Activated CD8-positive, alpha-beta memory T cell treated with anti-CD3 and anti-CD28 coated beads, Interleukin-2, amount 10 ng/mL, durations not matched to agents 7 days and 5 days (primary cell): ENCODE measurements at places on chromosomes 2 and 18.

- no peak overlapping the region for H3K27ac ChIP-seq
- no peaks in the 10 kb centered on the region for H3K36me3 ChIP-seq
- H3K4me3 ChIP-seq: no peak overlapping the region
- no peaks in the 10 kb centered on the region for H3K27me3 ChIP-seq
Measured at GRCh38 chr2:212777020-212777491, 238.5 kb upstream of the ERBB4 start.

DNA sequence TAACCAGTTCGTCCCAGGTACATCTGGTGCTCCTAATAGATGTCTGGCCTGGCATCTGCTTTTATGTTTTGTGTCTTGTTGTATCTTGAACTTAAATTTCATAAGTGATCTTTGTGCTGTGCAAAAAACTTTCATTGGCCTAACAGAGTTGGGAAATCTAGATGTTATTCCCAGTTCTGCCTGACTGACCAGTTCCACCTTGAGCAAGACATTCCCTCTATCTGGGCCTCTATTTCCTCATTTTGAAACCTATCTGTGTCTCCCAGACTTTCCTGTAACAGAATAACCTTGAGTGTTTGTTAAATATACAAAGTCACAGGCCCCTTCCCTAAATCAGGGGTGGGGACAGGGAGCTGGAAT, 90.5 kb upstream of the MSH2 start:
- no peak overlapping the region for H3K4me3 ChIP-seq
- no peaks in the 10 kb centered on the region for H3K4me1 ChIP-seq
- no peak for DNase-seq
- peaks cover 19% of the 10 kb centered on the region for H3K27me3 ChIP-seq

DNA sequence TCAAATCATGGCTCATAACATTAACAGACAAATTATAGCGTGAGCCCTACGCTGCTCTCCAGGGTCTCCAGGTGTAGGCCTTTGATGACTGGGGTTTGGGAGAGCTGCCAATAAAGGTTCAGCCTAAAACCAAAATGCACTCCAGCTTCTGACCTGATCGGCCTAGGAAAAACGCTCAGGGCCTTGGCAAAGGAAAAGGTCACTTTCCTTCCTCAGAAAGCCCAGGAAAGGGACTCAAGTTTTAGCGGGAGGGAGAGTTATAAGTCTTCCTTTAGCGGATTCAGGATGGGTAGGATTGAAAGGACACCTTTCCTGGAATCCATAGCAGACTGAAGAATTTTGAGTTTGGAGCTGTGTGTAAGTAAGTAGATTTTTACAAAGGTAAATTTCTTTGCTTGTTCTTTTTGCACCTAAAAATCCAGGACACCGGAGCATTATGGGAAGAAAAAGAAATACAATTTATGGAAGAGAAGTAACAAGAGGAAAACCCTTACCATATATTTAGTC, 8.8 kb downstream of the EVX2 start:
- no peak overlapping the region for H3K4me3 ChIP-seq
- no peak for DNase-seq
- no peak overlapping the region for H3K27ac ChIP-seq
- peaks cover 6% of the 10 kb centered on the region for H3K4me1 ChIP-seq

DNA sequence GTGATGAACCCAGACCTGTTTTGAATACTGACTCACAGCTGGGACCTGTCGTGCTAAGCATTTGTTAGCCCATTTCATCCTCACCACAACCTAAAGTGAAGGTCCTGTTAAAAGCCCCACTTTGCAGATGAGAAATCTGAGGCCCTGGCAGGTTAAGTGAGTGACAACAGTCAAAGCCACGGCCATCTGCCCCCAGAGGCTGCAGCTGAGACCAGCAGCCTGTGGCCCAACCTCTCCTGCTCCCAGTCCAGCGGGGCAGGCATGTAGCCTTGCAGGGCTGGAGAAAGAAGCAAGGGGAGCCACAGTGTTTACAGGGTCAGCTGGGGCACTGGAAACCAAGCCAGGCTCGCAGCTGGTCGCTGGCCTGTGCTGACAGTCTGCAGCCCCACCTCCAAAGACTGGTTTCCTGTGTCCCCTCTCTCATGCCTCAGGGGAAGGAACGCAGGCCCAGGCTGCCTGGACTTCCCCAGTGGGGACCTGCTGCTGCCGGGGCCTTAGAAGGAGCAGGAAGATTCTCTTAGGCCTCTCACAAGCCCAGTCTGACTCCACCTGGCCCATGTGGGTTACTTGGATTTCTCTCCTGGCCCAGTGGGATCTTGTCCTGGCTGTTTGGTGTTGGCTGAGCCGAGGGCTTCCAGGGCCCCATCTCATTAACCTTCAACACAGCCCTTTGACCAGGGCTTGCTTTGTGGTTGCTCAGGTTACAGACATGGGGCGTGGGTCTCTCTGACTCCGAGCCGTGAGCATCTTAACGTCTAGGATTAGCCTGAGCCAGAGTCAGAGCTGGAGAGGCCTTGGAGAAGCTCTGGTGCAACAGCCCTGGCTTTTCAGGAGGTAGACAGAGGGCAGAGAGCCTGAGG, 1.7 kb downstream of the INPP5D start:
- peak overlapping the region; percentile 98 for H3K4me3 ChIP-seq
- DNase-seq: peak; percentile 71
- no peaks in the 10 kb centered on the region for H3K27me3 ChIP-seq
- peaks cover 46% of the 10 kb centered on the region for H3K36me3 ChIP-seq
- peak overlapping the region; percentile 97 for H3K27ac ChIP-seq

- H3K36me3 ChIP-seq: no peaks in the 10 kb centered on the region
- no peaks in the 10 kb centered on the region for H3K4me1 ChIP-seq
- no peak overlapping the region for H3K27ac ChIP-seq
Measured at GRCh38 chr2:154280543-154280942, 408.8 kb downstream of the GALNT13 start.

- H3K27ac ChIP-seq: no peak overlapping the region
- H3K4me1 ChIP-seq: no peaks in the 10 kb centered on the region
- no peak overlapping the region for H3K4me3 ChIP-seq
- no peaks in the 10 kb centered on the region for H3K36me3 ChIP-seq
Measured at GRCh38 chr2:214005337-214005736, 405.5 kb upstream of the VWC2L start.
